Stimulated activated CD4-positive, alpha-beta T cell treated with anti-CD3 and anti-CD28 coated beads, TNF-alpha, amount 100 ng/mL, for 24 hours (primary cell): ENCODE measurements at places on chromosomes 3 and 15.

GRCh38 chr3:167898091-167898490 is 162.6 kb downstream of the SERPINI1 start:
- no peak for DNase-seq

GRCh38 chr15:47750030-47750739 is 32.9 kb downstream of the SEMA6D start:
- no peak for DNase-seq

GRCh38 chr3:119595639-119596334 is 1.9 kb upstream of the PLA1A start:
- no peak for DNase-seq

- DNase-seq: no peak
These were observed 254.2 kb upstream of the NR2F2 start for GRCh38 chr15:96076350-96076749.

- no peak for DNase-seq
These were observed 13.1 kb downstream of the BMF start for GRCh38 chr15:40095371-40096093.

DNA sequence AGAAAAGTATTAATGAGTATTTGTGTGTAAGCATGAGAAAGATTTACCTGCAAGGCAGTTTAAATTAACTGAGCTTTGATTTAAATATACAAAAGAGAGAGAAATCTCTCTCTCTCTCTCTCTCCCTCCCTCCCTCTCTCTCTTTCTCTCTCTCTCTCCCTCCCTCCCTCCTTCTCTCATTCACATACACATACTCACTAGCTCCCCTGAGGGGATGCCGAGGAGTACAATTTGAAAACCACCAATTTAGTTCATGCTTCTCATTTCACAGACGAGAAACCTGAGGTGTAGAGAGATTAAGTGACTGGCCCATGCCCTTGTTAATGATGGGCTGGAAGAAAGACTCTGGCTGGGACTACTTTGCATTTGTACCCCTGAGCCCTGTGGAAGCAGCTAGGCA is 59.4 kb downstream of the MECOM start:
- DNase-seq: no peak

GRCh38 chr3:181103605-181104004 is 114.1 kb upstream of the DNAJC19 start:
- no peak for DNase-seq

DNA sequence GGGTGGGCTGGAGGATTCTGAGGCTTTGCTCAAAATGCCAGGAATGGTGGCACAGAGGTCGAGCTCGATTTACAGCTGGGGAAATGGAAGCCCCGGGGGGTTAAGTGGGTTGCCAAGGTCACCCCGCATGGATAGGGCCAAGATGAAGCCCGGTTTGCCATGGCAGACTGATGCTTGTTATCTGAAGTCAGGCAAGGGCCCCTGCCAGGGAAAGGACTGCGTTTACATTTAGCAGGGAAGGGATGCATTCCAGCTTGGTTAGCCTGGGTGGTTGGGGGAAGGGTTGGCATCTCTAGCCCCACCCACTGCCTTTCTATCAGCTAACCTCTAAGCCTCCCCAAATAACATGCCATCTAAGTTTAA is 79.0 kb downstream of the RPLP1 start:
- DNase-seq: no peak

DNA sequence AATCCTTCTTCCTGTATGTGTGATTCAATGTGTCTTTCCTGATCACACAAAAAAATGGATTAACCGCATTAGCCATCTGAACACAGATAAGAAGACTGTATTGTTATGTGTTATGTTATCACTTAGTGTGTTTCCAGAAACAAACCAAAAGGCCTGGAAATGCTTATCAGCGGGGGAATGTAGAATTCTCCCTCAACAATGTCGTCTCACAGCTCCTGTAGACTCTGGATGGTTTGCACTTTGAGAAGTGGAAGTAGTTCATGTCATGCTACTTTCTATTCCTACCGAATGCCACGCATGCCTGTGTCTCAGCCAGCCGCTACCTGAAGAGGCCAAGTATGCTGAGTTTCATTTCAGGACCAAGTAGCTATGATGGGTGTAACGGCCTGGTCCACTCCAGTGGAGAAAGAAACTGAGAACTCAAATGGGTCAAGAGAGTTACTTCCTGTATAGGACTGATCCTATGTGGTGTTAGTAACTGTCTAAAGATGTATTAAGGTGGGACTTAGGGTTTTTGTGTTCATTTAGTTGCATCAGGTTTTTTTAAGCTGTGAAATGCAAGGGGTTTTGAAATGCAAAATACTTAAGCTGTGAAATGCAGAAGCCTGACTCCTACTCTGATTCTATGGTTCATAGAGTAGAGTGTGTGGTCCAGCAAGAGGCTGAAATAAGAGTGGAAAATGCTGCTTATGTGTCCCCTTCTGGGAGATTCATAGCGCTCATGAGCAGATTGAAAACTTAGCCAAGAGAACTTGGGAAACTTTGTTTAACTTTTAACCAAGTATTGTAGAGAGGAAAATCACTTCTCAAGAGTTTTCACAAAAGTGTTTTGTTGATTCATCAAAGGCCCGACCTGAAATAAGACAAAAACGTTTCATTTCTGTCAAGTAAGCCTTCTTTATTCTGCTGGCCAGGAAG is 118.5 kb upstream of the LMOD3 start:
- no peak for DNase-seq

GRCh38 chr3:131550562-131551465 is 48.0 kb upstream of the MRPL3 start:
- no peak for DNase-seq

DNA sequence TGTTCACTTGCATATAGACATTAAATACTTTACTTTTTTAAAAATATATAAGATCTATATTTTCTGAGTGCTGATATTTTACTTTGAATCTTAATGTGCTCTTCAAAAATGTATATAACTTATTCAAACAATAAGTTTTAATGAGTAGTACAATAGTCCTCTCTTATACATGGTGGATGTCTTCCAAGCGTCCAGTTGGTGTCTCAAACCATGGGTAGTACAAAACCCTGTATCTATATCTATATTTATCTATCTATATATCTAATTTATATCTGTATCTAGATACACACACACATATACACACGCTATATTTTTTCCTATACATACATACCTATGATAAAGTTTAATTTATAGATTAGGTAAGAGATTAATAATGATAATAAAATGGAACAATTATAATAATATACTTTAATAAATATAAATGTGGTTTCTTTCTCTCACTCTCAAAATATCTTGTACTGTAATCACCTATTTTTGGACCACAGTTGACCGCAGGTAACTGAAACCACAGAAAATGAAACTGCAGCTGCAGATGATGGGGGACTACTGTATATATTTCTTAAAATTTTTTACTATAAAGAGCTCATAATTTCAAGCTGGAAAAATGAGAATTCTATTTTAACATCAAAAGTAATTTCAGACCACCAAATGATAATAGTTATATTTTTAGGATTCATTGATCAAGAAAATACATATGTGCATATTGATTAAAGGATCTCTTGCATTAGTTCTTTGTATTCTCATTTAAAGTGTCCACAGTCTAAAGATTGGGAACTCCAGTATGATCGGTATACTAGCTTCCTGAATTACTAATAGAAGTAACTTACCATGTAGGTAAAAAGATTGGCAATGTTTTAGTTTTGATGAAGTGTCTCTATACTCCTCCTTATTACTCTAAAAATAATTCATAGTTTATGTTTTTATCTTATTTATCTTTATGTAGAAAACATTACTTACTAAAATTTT is 215.1 kb upstream of the MLF1 start:
- DNase-seq: no peak

DNA sequence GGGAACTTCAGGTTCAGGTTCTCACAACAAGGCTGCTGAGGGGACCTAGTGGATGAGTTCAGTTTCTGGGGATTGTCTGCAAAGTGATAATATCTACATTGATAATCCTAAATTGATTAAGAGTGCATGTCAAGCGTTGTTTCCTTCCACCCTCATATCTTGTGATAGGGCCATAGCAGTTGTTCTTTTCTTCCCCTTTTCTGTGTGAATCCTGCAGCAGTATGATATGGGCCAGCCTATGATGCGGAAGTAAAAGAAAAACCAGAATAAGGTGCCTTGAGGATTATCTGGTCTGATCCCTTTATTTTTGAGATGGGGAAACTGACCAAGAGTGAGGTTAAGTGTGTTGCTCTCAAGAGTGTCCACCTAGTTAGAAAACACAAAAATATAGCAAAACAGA is 86.2 kb downstream of the MITF start:
- no peak for DNase-seq

DNA sequence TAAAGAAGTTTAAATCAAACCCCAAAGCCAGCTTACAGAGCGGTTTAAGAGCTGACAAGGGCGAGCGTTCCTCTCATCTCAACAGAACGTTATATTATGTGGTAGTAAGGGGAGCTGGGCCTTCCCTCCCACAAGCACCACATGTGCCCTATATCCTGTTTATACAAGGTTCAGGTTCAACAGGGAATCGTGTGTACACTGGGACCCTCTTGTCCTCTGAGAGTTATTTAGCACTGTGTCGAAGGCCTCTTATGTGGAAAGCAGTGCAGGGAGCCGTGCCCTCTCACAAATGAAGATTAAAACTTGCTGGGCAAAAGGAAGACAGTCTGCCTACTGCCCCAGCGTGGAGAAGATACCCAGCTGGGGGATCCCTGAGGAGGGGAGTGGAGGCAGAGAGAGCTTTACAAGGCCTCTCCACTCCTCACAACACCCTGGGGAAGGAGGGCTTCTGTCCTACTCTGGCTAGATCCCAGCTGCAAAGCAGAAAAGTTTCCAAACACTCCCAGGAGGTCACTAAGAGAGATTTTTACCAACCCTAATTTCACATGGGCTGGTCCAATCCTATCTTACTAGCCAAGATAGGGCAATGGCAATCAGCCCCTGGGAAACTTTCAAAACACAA is 2.9 kb downstream of the TLE3 start:
- no peak for DNase-seq

- DNase-seq: no peak
These were observed 84.9 kb downstream of the EPHB1 start for GRCh38 chr3:134879990-134880389.

DNA sequence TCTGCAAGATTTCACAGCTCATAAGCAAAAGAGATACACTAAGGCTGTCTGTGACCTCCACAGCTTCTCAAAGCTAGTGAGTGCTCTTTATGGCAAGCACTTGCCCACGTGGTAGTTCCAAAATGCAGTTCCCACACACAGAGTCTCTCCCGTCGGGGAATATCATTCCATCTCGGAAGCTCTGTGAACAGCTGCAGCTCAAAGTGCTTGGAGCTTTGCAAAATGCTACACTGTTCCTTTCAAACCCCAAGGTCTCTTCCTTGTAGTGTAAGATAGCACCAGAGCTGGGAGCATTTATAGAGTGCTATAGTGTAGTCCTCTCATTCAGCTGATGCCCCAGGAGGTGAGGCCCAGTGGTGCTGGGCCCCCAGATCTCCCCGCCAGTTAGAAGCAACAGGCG is 36.1 kb downstream of the ST6GAL1 start:
- no peak for DNase-seq

DNA sequence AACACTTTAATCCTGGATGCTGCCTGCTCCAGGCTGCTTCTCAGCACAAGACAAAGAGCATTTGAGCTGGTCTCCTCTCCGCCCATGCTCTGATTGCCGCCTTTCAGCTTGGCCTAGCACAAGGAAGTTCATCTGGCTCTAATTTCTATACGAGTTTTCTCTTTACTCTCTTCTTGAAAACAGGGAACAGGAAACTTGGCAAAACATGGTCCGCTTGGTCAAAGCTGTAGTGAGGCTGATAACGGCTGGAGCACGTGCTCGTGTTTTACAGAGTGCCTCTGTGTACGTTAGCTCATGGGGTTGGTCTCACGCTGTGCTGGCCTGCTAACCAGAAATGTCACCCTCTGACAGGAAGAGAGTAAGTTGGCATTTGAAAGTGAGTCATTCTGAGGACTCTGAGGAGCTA is 19.2 kb downstream of the RARRES1 start:
- DNase-seq: no peak

GRCh38 chr3:130572769-130573168 is 55.8 kb downstream of the COL6A6 start:
- no peak for DNase-seq

- no peak for DNase-seq
These were observed 16.9 kb downstream of the CD47 start for GRCh38 chr3:108073764-108074431.

DNA sequence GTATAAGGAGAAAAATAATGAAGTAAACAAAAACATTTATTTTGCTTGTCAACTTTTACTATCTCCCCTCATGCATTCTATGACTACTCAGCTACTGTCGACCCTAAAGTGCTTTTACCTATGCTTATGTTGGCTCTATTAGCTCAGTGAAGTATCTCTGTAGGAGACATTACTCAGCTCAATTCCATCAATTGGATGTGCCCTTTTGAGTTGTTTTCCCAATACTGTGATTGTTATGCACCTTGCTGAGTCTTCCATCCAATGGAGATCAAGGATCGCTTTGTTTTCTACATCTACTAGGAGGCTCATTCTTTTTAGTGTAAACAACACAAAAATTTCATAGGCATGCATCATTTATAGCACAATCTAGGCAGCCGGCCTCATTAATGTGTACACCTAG is 403.8 kb upstream of the ARL6 start:
- DNase-seq: no peak

GRCh38 chr3:97938444-97938843 is 33.8 kb downstream of the RIOX2 start:
- DNase-seq: no peak

DNA sequence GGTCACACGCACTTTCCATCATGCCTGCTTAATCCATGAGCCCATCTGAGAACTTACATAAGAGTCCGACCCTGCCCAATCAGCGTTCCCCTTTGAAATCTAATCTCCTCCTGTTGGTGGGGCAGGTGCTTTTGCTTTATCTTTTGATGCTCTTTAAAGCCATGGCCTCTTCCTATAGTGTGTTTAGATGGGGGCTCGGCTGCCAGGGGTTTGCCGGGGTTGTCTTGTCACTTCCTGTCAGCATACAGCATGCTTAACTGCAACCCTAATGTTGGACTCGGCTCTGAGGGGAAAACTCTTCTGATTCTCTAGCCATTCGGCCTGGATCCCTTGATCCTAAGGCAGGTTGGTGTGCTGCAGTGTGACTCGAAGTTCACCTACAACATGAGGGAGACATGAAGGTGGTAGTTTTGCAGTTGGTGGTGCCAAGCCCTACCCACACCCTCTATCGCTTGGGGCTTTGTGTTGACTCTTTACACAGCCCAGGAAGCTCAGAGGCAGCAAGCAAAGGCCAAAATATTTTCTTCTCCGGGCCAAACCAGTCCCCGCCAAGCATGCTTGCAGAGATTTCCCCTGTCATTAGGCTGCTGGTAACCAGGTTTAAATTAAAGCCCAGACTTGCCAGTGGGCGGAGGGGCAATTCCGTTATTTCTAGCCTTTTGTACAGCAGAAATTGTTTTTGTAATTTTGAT is 218.7 kb downstream of the FEZF2 start:
- no peak for DNase-seq

- no peak for DNase-seq
These were observed 53.5 kb downstream of the BSN start for GRCh38 chr3:49607796-49608195.

- no peak for DNase-seq
These were observed 130.1 kb downstream of the PTPRG start for GRCh38 chr3:61691466-61691865.
